ENCODE measurements at places on chromosomes 13 and 19.

DNA sequence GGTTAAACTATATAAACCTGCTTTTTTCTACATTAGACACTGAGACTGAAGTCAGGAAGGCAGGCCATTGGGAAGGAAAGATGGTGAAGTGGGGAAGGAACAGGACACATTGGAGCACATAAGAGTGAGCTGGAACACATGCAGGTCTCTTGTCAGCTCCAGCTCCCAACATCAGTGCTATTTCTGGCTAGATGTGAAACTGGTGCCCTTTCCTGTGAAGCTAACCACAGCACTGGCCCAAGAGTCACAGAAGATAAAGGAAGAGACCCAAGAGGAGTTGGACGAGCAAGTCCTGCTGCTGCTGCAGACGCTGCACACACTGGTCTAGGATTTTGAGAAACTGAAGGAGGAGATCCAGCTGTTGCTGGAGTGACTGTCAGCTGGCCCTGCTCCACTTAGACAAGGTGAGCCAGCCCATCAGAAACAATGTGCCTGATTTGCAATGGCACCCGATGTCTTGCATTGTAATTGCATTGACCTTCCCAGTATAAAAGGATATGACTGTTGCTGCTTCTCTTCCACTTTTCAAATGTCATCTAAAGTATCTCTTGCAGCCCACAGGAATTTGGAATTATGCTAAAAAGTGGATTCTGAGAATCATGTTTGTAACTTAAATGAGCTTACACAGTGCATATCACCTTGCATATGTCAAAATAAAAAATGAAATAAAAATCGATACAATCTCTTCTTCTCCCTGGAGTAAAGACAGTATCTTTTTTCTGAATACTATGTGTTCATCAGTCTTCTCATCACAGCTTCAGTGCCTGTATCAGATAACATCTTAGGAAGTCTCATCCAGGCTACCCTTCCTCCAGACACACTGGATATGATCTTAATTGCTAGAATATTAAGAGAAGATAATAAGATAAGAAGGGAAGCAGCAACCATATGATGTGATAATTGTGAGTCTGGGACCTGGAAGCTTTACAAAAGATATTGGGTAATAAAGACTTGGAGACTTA lies 230.7 kb upstream of the SPRY2 start:
- no peak for DNase-seq

GRCh38 chr19:19526581-19527370 lies 1.9 kb upstream of the YJEFN3 start:
- no peak for DNase-seq

DNA sequence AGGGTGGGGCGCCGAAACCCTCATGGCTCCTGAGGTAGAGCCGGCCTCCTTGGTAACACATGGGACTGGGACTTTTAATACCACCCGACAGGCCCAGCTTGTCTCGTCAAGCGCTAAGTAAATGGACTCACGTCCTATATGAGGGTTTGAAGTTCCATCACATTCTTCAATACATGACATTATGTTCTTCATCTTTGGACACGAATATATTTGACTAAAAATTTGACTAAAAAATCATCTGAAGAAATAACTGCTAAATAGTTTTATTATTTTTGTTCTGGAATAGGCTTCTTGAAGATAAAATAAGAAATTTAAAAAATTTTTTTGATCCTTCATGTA lies 335 bp upstream of the ZNF607 start:
- DNase-seq, result no peak

GRCh38 chr13:73340069-73340468 lies 281.3 kb downstream of the KLF5 start:
- no peak for DNase-seq

DNA sequence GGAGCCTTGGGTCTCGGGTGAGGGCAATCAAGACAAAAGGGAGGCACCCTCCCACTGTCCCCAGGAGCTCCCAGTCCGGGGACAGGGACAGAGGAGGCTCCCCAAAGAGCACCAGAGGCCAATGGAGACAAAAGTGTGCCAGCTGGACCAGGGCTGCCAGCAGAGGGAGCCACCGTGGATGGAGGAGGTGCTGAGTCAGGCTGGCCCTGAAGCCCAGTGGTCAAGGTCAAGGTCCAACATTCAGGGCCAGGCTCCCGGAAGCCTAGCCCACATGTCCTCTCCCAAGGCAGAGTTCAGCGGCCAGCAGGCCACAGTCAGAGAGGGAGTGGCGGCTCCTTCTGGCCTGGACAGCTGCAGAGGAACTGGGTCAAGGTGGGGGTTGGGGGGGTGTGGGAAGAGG lies 8.4 kb downstream of the COL5A3 start:
- DNase-seq, result no peak

DNA sequence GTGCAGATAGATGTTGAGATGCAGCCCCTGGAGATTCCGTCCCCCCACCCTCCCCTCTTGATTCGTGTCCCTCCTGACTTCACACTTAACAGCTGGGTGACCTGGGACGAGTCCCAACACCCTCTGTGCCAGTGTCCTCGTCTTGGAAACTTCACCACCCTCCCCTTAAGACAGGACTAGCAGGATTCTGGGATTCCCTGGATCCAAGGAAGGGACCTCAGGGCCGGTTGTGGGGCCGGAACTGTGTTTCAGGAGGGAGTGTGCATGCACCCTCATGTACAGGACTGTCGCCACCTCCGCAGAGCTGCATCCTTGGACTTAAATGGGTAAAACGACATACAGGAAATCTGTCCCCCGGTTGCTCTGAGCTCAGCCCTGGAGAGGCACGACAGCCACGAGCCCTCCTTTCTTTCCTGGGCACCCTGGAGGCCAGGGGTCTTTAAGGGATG lies 990 bp downstream of the MYO9B start:
- no peak for DNase-seq

- DNase-seq, result no peak
Observed at GRCh38 chr13:51552027-51552426, 32.2 kb upstream of the WDFY2 start.

DNA sequence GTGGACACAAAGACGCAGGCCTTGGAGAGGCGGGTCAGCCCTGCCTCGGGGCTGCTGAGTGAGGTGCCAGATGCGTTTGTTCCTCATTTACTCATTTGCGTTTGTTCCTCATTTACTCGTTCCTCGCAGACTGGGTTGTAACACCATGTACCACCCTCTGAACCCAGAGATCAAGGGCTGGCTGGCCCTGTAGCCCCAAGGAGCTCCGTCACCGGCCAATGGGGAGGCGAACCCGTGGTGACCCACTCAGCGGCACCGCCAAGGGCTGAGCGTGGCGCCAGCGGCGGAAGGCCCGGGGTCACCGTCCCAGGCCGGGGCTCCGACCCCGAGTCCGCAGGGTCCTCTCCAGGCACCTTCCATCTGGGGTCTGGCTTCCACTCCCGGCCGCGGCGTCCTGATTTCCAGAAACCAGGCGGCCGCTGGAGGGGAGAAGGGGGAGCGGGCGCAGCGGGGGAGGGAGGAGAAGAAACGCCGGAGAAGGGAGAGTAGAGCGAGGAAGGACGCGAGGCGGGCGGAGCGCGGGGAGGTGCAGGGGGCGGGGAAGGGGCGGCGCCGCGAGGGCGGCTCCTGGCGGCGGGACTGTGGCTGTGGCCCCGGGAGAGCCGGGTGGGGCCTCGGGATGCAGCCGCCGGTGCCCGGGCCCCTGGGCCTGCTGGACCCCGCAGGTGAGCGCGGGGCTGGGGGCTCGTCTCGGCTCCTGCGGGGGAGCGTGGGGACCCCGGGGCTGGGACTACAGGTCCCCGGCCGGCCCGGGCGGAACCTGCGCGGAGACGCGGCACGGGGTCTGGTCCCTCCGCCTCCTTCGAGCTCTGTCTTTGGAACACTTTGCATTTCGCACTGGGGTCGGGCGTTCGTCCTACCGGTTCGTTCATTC lies at the start of gene TMEM255B:
TMEM255B (plus strand) TSS at position 576 of the 874 bp plus-strand sequence; CDS start at position 620, 44 bp downstream.
- DNase-seq, result peak; percentile 57

GRCh38 chr13:64446372-64446771 lies 2783.8 kb downstream of the PCDH9 start:
- DNase-seq, result no peak

DNA sequence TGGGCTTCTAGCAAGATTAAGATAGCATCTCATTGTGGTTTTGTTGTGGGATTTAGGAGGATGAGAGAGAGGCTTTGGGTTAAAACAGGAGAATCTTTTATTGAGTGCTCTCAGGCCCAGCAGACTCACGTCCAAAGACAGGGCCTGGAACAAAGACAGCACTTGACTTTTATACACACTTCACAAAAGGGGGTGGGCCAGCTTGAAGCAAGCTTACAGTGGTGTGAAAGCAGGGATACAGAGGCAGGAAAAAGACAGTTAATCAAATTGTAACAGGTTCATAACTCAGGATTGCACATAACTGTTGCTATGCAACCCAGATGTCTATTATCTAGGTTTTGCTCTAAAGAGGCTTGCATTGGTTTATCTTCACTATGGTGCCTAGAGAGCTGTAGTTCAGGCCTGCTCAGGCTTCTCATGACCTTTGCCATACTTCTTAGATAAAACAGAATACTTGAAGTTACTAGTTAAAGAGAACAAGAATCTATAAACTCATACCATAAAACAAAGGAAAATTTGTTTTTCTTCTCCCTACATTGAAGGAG lies 42.2 kb upstream of the CEACAM21 start:
- no peak for DNase-seq

GRCh38 chr19:4555657-4556561 lies 3.6 kb downstream of the SEMA6B start:
- DNase-seq, result no peak

All from stimulated activated CD4-positive, alpha-beta T cell treated with anti-CD3 and anti-CD28 coated beads, Interleukin-12 subunit alpha, Interleukin-12 subunit beta, amount 100 ng/mL, for 24 hours (primary cell).